Uterus (tissue), 4 donors: ENCODE measurements at places on chromosomes 5 and 9.

DNA sequence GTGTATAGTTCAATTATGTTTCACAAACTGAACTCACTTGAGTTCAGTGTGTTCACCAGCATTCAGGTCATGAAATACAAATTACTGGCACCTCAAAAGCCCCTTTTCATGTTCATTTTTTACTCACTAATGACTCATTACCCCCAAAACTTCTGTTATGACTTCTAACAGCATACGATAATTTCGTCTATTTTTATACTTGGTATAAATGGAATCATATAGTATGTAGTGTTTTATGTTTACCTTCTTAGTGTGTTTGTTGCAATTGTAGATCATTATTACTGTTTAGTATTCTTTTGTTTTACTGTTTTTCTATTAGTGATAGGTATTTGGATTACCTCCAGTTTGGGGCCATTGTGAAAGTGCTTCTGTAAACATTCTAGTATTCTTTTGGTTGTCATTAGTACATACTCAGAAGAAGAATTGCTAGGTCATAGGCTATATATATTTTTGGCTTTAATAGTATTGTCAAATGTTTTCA lies 33.4 kb downstream of the DDX4 start:
- no peaks in the 10 kb centered on the region for H3K36me3 ChIP-seq
- H3K27me3 ChIP-seq, result no peaks in the 10 kb centered on the region
- no peaks in the 10 kb centered on the region for H3K4me1 ChIP-seq
- no peak overlapping the region for H3K4me3 ChIP-seq
- no peak for DNase-seq
- H3K27ac ChIP-seq, result no peak overlapping the region

DNA sequence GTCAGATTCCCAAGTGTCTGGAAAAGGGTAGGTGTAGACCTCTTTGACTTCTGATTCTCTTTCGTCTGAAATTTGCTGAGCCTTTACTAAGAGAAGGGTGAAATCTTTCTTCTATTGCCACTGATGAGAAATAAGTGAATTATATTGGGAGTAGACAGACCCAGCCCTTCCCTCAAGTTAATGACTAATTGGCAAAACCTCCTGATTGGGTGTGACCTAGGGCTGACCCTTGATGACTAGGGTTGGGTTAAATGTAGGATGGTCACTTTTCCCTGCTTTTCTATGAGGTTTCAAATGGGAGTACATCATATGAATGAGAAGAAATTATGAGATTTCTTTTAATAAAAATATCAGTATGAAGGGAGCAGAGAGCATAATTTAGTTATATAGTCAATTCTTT lies 73.4 kb upstream of the C5orf46 start:
- DNase-seq, result no peak
- no peaks in the 10 kb centered on the region for H3K4me1 ChIP-seq
- no peak overlapping the region for H3K27ac ChIP-seq
- H3K27me3 ChIP-seq, result no peaks in the 10 kb centered on the region
- H3K4me3 ChIP-seq, result no peak overlapping the region

DNA sequence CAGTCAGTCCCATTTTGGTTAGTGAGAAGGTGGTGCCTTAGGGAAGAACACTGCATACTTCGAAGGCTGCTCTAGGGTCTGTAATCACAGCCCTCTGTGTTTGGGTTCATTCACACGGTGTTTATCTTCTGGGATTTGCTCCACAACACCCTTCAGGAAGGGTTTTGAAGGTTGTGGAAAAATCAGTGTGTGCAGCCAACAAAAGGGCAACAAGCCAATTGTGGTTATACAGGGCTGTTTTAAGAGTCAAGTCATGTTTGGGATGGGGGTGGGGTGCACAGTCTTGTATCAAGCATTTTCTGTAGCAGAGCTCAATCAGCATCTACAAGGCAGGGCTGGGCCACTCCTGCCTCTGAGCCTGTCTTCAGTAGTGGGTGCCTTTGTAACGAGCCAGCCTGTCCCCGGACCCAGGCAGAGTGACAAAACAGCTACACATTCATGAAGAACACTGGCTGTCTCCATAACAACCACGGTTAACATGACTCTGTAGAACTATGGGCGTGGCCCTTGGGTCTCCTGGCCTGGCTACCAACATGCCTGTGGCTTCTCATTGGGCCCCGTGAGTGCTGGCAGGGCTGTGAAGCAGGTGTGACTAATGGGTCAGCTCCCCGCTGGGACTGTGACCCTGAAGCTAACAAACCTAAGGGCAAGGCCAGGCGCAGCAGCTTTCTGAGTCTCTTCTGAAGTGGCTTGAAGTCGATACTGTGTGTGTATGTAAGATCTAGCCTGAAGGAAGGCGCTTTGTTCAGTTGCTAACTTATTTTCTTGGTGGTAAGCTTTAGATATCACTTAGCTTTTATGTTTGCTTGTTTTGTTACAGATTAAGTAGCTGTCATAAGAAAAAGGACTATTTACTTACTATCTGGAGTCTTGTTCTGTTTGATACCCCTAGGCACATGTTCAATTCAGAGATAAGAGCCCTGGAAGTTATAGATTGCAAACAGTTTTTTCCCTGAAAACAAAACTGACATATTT lies 27.9 kb upstream of the GOLM1 start:
- no peaks in the 10 kb centered on the region for H3K36me3 ChIP-seq
- no peaks in the 10 kb centered on the region for H3K27me3 ChIP-seq
- H3K4me1 ChIP-seq, result no peaks in the 10 kb centered on the region
- no peak overlapping the region for H3K27ac ChIP-seq
- DNase-seq, result no peak

DNA sequence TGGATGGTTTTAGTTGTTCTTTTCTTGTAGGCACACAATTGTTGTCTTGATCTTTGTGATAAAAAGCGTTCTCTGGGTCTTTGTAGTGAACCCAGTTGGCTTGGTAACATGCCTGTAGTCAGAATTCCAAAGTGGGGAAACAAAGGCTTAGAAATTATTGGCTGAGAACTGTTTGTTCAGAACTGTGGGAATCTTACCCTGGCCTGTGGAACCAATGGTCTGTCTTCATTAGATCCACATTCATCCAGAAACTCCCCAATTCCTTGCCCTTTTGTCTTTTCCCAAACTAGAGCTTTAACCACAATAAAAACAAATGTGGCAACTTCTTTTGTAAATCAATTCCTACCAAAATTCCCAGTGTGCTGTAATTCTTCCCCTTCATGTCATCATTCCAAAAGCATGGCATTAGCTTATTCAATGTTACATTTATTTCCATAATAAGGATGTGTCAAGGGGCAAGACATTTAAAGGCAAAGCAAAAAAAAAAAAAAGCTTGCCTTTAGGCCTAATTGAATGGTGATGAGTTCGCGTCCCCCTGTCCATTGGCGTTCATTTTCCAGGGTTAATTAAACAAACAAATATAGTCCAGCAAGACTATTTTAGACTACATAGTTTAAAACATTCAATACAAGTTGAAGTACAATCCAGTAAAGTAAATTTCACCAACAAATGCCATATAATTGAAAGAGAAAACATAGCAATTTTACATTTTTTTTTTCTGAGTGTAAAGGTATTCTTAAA lies 249.8 kb upstream of the ZNF608 start:
- H3K27me3 ChIP-seq, result no peaks in the 10 kb centered on the region
- no peak overlapping the region for H3K4me3 ChIP-seq
- no peak overlapping the region for H3K27ac ChIP-seq
- no peak for DNase-seq

GRCh38 chr5:115758356-115758755 lies 58.1 kb downstream of the CDO1 start:
- no peak for DNase-seq
- no peaks in the 10 kb centered on the region for H3K36me3 ChIP-seq
- H3K27ac ChIP-seq, result no peak overlapping the region

DNA sequence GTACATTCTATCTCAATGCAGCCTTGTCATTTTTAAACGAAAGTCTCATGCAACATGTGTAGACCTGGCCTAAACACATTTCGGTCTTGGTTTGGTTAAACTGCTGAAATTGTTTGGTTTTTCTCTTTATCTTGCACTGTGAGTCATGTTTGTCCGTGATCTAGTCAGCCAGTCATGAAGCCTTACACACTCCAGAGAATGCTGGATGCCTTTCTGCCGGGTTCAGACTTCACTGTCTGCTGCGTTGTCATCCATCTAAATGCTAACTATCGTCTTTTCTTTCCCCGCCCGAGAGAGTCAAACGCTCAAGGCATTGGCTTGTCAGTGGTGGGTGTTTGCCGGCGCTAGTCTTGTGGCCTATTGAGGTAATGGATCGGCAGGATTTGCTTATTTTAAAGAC lies 1194.6 kb upstream of the WWC1 start:
- H3K27ac ChIP-seq, result no peak overlapping the region
- no peak overlapping the region for H3K4me3 ChIP-seq
- H3K27me3 ChIP-seq, result no peaks in the 10 kb centered on the region
- no peaks in the 10 kb centered on the region for H3K4me1 ChIP-seq

GRCh38 chr9:27248702-27249101 lies 48.2 kb downstream of the EQTN start:
- H3K27me3 ChIP-seq, result no peaks in the 10 kb centered on the region
- DNase-seq, result no peak
- no peak overlapping the region for H3K27ac ChIP-seq
- no peak overlapping the region for H3K4me3 ChIP-seq
- H3K4me1 ChIP-seq, result no peaks in the 10 kb centered on the region
- H3K36me3 ChIP-seq, result no peaks in the 10 kb centered on the region

DNA sequence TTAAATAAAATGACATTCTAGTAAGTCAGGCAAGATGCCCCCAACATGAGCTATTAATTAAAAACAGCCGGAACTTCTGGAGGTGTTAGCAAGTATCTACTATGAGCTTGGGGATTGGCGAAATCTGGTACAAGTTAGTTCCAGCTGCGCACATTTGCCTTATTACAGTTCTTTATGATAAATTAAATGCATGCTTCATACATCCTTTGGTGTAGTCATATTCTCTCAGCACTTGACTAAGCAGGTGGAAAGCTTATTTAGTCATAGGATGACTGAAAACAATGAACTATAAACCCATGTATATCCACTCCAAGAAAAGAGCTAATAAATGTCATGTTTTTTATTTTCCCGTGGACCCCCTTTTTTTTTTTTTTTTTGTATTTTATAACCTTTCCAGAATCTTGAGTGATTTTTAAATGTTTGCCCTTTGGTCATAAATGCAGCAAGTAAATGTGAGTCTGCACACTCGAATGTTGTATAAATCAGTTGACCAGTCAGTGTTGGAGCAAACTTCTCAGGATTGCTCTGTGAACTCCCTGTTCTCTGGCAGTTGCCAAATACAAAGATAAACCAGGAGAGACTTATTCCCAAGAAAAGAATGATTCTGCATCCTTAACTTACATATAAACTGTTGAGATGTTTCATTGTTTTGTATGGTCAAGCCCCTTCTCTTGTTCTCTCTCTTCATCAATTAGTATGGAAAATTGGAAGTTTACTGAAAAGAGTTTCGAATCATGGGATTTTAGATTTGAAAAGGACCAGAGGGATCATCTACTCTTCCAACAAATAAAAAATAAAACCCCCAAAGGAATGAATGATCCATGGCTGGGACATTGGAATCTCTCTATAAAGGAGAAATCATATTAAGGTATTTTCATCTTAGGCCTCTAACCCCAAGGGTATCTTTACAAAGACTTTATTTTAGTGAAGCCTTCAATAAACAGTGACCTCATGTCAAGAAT lies 38.3 kb downstream of the PIK3R1 start:
- H3K36me3 ChIP-seq, result no peaks in the 10 kb centered on the region
- DNase-seq, result no peak
- no peaks in the 10 kb centered on the region for H3K27me3 ChIP-seq
- peak overlapping the region; percentile 10 for H3K4me3 ChIP-seq
- peaks cover 12% of the 10 kb centered on the region for H3K4me1 ChIP-seq

DNA sequence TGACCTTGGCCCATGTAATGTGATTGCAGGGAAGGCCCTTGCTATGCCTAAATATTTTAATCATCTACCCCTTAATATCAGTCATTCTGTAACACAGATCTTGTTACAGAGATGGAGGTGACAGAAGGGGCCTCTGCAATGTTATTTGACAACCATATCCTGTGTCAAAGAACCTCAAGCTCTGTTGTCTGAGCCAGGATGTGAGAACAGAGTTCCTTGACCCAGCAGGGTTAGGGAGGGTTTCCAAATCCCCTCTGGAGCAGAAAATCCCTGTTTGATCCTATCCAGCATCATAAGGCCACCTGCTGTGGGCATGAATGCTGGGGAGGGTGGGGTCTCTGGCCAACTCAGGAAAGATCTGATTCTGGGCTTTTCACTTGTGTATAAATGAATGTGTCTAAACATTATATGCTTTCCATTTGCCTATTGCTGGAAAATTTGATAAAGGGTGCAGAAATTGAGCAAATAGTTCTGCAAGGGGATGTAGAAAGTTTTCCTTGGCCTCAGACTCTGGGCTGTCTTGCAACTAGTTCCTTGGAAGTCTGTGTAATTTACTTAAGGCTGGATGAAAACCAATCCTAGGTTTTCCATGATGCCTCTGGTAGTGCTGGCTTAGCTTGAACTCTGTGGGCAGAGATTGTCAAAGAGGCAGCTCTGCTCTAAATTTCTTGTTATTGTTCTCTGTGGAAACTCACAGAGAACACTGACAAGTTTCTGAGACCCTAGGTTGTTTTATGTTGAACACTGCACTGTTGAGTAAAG lies 71.0 kb downstream of the PGM5 start:
- no peak overlapping the region for H3K4me3 ChIP-seq
- DNase-seq, result no peak
- no peaks in the 10 kb centered on the region for H3K27me3 ChIP-seq

DNA sequence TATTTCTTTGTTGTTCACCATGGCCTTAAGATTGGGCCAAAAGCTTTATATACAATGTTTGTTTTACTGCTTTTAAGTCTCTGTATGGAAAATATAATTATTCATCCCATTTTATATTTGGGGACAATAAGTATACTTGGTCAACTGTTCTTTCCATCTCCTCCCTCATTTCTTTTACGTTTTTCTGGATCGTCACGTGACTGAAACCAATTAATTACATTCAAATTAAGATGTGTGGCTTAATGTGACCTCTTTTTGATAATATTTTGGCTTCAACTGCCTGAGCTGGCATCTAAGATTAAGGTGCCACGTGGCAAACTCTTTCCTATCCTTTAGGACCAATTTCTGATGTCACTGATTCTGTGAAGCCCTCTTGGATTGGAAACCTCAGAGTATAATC lies 250.1 kb upstream of the SGCD start:
- H3K27me3 ChIP-seq, result no peaks in the 10 kb centered on the region
- no peak overlapping the region for H3K27ac ChIP-seq
- no peaks in the 10 kb centered on the region for H3K36me3 ChIP-seq
- DNase-seq, result no peak

DNA sequence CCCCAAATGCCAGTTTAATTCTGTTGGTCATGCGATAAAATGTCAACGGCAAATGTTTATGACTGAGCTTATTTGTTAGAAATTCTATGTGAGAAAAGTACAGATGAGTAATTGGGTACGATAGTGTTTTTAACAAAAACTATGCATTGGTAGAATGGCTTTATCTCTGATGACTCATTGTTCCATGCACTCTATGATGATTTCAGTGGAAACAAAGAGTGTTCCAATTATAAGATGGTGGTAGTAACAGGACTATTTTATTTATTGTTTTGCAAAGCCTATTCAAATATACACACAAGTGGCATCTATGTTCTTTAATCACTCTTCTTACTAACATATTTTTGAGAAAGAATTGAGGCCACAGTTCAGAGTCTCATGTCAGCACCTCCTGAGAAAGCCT lies 353.7 kb upstream of the IRX2 start:
- DNase-seq, result no peak
- no peaks in the 10 kb centered on the region for H3K4me1 ChIP-seq
- H3K4me3 ChIP-seq, result no peak overlapping the region
- no peaks in the 10 kb centered on the region for H3K27me3 ChIP-seq
- H3K36me3 ChIP-seq, result no peaks in the 10 kb centered on the region

- no peaks in the 10 kb centered on the region for H3K36me3 ChIP-seq
- H3K27me3 ChIP-seq, result no peaks in the 10 kb centered on the region
- no peak overlapping the region for H3K27ac ChIP-seq
- no peak for DNase-seq
- no peaks in the 10 kb centered on the region for H3K4me1 ChIP-seq
Observed at GRCh38 chr5:98398465-98398864, 375.0 kb upstream of the RGMB start.
